ENCODE measurements at places on chromosomes 1 and 21.

GRCh38 chr1:169909499-169909898 lies 15.8 kb upstream of the SCYL3 start:
- no peak for DNase-seq

DNA sequence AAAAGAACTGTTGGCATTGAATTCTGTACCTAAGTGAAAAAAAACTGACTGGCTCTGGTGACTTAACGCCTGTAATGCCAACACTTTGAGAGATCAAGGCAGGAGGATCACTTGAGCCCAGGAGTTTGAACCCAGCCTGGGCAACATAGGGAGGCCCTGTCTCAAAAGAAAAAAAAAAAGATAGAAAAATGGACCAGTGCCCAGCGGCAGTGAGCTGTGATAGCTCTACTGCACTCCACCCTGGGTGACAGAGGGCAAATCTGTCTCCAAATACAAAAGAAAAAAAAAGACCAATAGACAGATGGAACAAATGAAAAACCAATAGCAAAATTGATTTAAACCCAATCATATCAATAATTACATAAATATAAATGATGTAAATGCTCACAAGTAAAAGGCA lies 674 bp upstream of the AKR7A3 start:
- no peak for DNase-seq

GRCh38 chr1:115423776-115424175 lies 85.7 kb upstream of the NGF start:
- no peak for DNase-seq

DNA sequence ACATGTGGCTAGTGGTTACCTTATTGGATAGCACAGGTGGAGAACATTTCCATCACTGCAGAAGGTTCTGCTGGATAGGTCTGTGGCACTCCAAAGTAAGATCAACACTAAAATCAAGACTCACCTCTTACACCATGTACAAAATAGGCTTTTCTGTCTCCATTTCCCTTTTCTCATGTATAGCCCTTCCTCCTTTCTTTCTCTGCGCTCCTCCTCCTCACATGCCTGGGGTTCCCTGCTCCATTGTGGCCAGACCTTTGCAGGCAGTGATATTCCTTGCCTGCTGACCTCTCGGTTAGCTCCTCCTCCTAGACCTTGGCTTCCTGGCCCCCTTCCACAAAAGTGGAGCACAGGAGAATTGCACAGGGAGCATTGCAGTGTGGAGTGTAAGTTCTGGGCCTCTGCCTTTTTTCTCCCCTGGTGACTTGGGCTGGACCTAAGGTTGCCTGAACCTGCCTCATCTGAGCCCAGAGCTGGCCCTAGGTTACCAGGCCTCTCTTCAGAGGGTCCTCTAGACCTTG lies 33.2 kb upstream of the RBM15 start:
- no peak for DNase-seq

DNA sequence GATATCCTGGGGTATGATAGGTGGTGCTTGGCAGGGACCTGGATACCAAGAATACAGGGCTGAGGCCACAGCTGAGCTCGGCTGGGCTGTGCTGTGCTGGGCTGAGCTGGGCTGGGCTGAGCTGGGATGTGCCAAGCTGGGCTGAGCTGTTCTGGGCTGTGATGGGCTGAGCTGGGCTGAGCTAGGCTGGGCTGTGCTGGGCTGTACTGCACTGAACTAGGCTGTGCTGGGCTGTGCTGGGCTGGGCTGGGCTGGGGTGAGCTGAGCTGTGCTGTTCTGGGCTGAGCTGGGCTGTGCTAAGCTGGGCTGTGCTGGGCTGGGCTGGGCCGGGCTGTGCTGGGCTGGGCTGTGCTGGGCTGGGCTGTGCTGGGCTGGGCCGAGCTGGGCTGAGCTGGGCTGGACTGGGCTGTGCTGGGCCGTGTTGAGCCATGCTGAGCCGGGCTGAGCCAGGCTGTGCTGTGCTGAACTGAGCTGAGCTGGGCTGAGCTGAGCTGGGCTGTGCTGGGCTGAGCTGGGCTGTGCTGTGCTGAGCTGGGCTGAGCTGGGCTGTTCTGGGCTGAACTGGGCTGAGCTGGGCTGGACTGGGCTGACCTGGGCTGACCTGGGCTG lies 94.7 kb upstream of the ACTRT2 start:
- DNase-seq: no peak

GRCh38 chr1:63046539-63046938 lies 262.6 kb downstream of the ATG4C start:
- no peak for DNase-seq
